Activated CD8-positive, alpha-beta memory T cell treated with anti-CD3 and anti-CD28 coated beads for 1 hour (primary cell): ENCODE measurements at places on chromosomes 3 and 15.

- no peak for DNase-seq
These were observed 3.9 kb downstream of the RAB6B start for GRCh38 chr3:133891662-133892378.

DNA sequence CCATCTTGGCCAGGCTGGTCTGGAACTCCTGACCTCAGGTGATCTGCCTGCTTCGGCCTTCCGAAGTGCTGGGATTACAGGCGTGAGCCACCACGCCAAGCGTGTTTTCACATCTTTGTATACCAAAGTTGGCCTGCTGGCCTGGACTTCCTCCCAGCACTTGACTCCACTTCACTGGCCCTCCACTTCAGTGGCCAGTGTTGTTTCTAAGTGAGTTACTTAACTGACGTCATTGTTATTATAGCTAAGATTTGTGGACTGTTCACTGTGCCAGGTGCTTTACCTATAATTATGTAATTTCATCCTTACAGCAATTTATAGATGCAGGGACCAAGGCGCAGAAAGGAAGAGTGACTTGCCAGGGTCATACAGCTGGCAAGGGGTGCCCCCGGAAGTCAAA lies 52.0 kb downstream of the HRH1 start:
- no peak for DNase-seq

DNA sequence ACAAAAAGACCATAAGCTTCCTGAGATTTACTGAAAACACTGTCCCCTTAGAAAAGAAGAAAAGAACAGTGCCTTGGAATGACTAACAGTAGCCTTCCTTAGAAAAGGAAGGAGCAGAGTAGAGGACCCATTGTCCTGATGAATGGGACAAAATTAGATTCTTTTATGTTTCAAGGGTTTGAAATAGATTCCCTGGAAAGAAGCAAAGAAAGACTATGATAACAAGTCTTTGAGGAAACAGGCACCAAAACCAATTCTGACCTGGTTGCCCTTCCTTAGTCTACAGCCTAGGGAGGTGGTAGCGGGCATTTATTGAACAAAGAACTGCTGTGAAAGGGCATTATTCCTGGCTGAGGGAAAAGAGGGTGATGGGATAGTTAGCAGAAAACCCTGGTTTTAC lies 1024.8 kb downstream of the TBL1XR1 start:
- DNase-seq = no peak

DNA sequence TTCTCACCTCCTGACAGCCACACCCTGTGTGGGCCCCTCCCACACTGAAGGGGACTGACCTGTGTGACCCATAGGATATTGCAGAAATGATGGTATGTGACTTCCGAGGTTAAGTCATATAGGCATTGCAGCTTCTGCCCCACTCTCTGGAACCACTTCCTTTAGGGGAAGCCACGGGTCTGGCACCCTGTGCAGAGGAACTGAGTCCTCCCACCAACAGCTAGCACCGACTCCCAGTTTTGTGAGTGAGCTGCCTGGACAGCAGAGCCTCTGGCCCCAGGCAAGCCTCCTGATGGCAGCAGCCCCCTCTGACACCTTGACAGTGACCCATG lies 24.6 kb upstream of the SLC6A6 start:
- DNase-seq = no peak

DNA sequence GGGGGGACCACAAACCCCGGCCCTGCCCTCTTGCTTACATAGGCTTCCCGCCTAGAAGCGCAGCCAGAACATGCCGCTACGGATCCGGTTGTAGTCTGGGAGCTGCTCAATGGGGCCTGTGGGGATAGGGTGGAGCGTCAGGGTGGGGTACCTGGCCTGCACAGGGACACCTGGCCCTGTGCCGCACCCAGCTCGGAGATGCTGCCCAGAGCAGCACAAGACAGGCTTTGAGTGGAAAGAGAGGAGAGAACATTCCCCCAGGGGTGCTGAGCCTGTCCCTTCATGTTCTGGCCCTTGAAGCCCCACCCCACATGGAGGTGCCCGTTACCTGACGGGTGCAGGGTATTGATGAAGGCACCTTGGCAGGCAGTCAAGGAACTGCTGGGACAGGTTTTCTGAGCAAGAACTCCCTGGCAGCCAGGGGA lies 4.0 kb upstream of the COL7A1 start:
- DNase-seq = no peak

GRCh38 chr15:85689729-85690128 lies 105.0 kb downstream of the KLHL25 start:
- DNase-seq = no peak

DNA sequence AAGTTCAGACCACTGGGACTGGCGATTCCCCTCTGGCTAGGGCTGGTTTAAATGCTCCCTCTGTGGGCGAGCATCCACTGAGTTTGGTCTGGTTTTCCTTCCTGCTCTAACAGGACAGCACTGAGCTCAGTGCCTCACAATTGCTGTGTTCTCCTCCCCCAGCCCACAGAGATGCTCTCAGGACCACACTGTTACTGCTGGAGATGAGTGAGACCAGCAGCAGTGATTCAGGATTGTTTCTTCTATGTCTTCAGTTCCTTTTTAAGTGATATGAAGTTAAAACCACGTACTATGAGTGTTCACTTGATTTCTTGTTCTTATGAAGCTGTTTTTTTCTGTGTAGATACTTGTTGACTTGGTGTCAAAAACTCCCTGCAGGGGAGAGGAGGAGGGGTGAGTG lies 180.4 kb upstream of the COL8A1 start:
- no peak for DNase-seq

DNA sequence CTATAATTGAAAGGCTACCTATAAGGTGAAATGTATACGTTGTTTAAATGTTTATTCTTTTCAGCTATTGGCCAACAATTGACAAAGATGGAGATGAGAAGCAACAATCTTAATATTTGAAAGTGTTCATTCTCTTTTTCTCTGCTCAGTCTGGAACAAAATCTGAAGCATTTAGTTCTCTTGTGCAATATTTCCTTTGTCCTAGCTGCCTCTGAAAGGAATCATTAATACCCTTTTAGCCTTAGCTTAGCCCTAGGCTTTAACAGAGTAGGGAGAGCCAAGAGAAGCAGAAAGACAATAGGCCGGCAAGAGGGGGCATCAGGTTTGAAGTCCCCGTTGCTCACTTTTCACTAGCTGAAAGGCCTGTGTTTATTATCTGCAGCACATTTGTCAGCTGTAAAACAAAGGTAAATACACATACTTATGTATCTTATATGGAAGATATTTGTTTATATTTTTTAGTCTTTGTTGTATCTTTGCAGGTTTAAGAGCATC lies 422.5 kb upstream of the SEMA6D start:
- DNase-seq = no peak

DNA sequence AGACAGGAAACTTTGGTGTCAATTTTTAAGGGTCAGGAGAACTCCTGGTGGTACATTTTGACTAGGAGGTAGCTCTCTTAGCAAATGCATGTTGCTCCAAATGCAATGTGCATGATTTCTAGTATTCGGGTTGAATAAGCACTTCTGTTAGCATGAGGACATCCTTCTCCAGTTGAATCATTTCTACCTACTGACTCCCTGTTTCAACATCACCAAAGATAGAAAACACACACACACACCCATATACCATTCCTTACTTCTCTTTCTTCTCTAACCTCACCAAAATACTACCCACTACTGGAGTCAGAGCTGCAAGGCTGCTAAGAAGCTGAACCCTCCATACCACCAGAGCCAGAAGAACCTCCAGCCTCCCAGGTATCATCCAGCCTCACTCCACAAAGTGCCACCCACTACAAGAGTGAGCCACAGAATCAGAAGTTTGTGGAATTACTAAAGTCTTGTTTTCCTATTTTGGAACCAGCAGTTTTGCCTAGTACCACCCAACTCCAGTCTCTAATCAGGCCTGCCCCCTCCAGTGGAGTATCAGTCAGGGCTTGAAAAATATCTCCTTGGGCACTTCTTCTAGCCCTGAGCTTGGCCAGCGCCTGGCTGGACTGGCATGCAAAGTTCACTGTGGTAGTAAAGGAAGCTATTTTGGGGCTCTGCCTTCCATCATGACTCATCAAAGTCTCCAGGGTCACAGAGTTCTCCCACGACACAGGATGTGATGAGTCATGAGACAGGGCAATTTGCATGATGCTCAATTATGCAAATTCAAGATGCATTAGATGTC lies 110.3 kb downstream of the CYP19A1 start:
- DNase-seq = no peak

DNA sequence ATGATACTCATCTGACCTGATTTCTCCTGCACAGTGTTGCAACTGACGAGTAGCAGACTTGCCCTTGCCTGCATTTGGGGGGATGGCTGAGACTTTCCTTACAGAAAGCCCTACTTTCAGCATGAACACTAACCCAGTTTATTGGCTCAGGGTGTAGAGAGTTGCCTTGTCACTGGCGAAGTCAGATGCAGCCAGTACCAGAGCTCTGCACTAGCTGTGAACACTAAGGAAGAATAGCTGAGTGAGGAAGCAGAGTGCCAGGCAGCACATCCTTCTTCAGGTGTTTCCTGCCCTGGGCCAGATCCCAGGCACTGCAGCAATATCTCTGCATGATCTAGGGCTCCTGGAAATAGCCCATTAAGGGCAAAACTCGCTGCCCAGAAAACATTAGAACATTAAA lies 154.0 kb upstream of the SYNPR start:
- no peak for DNase-seq

DNA sequence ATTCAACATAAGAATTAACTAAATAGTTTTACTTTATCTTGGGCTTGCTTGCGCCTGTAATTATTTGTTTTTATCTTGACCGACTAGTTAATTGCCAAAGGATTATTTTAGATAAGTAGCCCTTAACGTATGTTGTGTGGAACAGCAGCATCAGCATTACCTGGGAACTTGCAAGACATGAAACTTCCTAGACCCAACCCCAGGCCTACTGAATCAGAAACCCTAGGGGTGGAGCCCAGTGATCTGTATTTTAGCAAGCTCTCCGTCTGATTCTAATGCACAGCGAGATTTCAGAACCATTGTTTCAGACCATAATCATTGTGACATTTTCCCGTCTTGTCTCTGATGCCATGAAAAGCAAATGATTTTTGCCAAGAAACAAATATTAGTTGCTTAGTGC lies 31.1 kb downstream of the FILIP1L start:
- DNase-seq = no peak

DNA sequence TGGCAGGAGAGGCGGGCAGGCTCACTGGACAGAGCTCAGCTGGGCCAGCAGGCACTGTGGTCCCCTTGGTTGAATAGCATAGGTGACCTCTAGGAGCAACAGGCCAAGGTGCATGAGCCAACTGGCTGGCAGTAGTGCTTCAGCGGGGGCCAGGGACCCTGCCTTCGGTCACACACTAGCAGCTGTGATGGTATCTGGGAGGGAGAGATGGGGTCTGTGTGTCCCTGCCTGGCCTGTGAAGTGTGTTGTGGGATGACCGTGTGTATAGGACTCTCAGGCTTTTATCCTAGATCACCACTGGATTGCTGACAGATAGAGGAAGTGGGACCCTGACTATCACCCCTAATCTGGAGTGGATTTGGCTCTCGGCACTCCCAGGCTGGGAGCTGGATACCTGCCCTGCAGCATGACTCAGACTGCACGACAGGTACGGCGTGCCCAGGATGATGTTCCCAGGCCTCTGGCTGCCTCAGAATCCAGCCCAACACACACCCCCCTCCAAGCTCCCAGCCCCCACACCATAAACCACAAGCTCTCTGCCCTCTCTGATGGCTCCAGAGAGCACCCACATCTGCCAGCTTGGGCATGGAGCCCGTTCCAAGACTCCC lies 7.8 kb downstream of the RPS17 start:
- no peak for DNase-seq

DNA sequence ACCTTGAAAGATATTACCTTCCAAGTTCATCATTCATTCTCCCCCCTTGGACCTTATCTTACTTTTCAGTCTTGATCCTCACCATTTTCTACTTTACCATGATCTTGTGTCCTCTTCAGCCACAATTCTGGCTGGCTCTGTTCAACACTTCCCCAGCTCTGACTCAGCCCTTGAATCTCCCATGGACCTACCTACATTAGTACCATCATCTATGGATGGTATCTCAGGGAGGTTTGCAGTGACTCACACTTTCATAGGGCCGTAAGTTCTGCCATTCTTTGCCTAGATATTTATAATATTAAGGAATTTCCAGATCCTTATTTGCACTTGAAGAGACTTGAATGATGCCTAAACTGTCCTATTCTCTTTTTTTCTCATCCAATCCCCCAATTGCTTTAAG lies 213.7 kb upstream of the RORA start:
- DNase-seq = no peak

DNA sequence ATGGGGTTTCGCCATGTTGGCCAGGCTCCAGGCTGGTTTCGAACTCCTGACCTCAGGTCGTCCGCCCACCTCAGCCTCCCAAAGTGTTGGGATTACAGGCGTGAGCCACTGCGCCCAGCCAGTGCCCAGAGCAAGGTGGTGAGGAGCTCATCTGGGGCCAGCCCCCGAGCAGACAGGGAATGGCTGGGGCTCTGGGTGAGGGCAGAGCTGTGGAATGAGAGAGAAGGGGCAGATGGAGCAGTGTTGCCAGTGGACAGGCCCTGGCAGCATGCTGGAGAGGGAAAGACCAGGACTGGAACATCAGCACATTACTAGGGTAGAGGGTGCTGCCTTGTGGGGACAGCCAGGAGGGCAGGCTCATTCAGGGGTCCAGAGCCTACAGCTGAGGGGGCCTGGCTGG lies 37.1 kb upstream of the LIMD1 start:
- no peak for DNase-seq

GRCh38 chr3:36903119-36903882 lies 41.6 kb downstream of the TRANK1 start:
- no peak for DNase-seq

- DNase-seq = no peak
These were observed 118.7 kb downstream of the TMEM266 start for GRCh38 chr15:76178296-76179000.

GRCh38 chr15:74427607-74428441 lies 5.9 kb downstream of the SEMA7A start:
- DNase-seq = no peak

DNA sequence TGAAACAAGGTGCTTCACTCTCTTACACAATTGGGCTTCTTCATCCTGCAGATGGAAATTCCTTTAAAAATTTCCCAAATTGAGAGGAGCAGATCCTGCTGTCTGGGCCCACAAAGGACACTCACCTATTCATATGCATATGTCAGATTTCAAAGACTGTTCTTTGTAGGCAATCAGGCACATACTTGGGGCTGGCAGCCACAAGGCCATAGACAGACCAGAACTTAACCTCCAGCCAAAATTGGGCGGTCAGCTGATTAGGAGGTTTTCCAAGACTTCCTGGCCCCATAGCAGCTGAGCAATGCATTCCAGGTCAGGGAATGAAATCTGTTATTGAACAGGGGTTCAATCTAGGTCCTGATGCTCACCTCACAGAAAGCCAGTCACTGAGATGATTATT lies 15.0 kb upstream of the HPS3 start:
- DNase-seq = no peak

GRCh38 chr15:100931143-100931890 lies 12.2 kb downstream of the LRRK1 start:
- DNase-seq = no peak

DNA sequence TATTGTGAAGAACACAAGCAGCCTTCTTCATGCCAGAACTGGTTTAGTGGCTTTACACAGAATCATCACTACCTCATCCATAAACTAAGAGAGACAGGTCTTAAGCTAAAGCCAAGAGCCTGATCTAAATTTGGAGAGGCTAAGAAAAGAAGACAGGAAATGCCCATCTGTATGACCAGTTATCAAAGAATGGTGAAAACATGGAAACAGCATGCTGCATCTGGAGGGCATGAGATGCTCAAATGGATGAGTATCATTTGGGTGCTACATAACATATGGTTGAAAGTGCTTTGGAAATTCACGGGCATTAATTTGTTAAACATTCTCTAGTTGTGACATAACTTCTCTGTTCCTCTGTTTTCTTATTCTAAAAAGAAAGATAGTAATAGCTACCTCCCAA lies 112.5 kb downstream of the CPNE4 start:
- no peak for DNase-seq
